Upper lobe of right lung (tissue), 1 donor: ENCODE measurements at places on chromosomes 1 and 21.
A peak's percentile ranks its signal among the peaks of the same experiment; 100 is the strongest.

- H3K27ac ChIP-seq = no peak overlapping the region
- H3K4me1 ChIP-seq = no peaks in the 10 kb centered on the region
- no peak overlapping the region for H3K4me3 ChIP-seq
- H3K36me3 ChIP-seq = no peaks in the 10 kb centered on the region
- no peak for DNase-seq
- H3K27me3 ChIP-seq = no peaks in the 10 kb centered on the region
Measured at GRCh38 chr21:33884376-33885171, 31.0 kb downstream of the ATP5PO start.

DNA sequence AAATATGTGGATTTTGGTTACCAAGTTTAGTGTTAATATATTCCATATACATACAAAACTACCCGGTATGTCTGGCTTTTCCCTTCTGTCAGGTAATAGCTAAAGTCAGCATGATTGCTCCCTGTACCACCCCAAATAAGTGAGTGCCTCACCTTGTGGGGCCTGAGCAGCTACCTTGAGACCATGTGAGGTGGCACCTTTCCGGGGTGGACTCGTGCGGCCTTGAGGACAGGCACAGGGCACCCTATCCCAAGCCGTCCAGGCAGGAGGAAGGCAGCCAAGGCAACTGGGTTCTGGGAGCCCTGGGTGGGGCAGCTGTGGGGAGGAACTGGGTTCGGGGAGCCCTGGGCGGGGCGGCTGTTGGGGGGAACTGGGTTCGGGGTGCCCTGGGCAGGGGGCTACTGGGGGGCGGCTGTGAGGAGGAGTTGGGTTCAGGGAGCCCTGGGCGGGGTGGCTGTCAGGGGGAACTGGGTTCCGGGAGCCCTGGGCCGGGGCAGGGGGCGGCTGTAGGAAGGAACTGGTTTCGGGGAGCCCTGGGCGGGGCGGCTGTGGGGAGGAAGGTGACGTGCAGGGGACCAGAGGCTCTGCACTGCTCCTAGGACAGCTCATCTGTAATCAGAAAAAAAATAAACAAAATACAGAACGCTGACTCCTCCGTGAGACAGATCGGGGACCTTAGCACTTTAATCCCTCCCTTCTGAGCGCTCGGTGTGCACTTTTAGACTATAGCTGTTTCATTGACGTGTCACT, 63.3 kb downstream of the POFUT2 start:
- peak; percentile 64 for DNase-seq
- H3K27ac ChIP-seq = no peak overlapping the region
- H3K27me3 ChIP-seq = no peaks in the 10 kb centered on the region
- H3K4me3 ChIP-seq = no peak overlapping the region

DNA sequence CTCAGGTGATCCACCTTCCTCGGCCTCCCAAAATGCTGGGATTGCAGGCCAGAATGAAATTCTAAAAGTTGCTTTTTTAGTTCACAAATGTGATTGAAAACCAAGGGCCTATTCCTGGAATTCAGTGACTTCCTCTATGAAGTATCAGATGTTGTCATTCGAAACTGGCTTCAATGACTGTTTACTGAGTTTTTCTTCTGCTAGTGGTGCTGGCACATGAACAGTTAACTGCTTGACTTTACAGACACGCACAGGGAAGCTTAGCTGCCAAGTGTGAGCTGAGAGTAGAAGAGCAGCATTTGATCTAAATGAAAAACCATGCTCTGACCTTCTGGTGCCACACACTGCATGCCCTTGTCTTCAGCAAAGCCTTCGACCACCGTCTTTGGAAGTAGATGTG, 32.8 kb upstream of the AJAP1 start:
- DNase-seq = no peak
- H3K4me1 ChIP-seq = no peaks in the 10 kb centered on the region
- H3K36me3 ChIP-seq = no peaks in the 10 kb centered on the region

DNA sequence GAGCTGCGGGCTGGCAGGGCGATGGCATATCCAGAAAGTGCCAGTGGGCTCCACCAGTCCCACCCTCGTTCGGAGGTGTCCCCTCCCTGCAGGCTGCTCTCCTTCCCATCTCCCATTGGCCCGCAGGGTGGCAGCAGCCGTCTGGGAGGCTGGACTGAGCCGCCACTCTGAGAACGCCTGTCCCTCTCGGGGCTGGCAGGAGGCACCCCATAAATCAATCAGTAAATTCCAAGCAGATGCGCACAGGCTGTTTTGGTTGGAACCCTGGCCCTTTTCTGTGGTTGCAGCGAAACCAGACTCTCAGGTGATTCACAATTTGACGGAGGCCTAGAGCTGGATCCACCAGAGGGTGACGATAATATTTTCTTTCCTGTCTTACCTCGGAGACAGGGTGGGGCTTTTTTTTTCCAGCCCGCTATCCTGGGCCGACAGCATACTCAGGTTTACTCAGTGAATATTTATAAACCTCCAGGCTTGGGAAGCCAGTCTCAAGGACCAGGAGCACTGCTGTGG, 99.7 kb downstream of the GLIS1 start:
- no peaks in the 10 kb centered on the region for H3K36me3 ChIP-seq
- no peaks in the 10 kb centered on the region for H3K27me3 ChIP-seq
- no peak overlapping the region for H3K4me3 ChIP-seq
- DNase-seq = peak; percentile 38
- H3K27ac ChIP-seq = no peak overlapping the region
- H3K4me1 ChIP-seq = no peaks in the 10 kb centered on the region

DNA sequence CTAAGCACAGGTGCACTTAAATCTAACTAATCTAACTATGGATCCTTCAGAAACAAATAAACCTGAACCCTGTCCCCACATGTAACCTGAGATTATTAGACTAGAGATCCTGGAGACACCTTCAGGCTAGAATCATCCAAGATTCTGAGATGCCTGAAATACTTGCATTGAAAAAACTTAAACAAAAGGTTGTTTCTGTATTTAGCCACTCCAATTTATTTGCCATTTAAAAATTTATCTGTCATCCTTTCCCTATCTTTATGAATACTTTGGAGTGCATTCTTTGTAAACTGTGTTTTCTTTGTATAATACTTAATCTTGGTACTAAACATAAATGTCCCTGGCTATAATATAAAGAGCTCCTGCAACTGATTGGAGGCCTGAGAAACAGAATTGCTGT, 270.7 kb downstream of the NCAM2 start:
- H3K27ac ChIP-seq = no peak overlapping the region
- DNase-seq = no peak
- no peaks in the 10 kb centered on the region for H3K4me1 ChIP-seq
- no peak overlapping the region for H3K4me3 ChIP-seq

- no peak overlapping the region for H3K27ac ChIP-seq
- H3K36me3 ChIP-seq = no peaks in the 10 kb centered on the region
- H3K27me3 ChIP-seq = no peaks in the 10 kb centered on the region
- DNase-seq = no peak
- H3K4me1 ChIP-seq = no peaks in the 10 kb centered on the region
- no peak overlapping the region for H3K4me3 ChIP-seq
Measured at GRCh38 chr1:96416701-96417444, 304.7 kb upstream of the PTBP2 start.

GRCh38 chr1:72178266-72178665, 104.1 kb downstream of the NEGR1 start:
- H3K27ac ChIP-seq = no peak overlapping the region
- no peak overlapping the region for H3K4me3 ChIP-seq
- H3K4me1 ChIP-seq = no peaks in the 10 kb centered on the region
- H3K36me3 ChIP-seq = no peaks in the 10 kb centered on the region
- DNase-seq = no peak
